ENCODE measurements at places on chromosomes 3 and 15.

- peak; percentile 27 for DNase-seq
These were observed 26.9 kb upstream of the ZBBX start for GRCh38 chr3:167406876-167407492.

- DNase-seq, result no peak
These were observed 93.8 kb upstream of the UBE2E1 start for GRCh38 chr3:23711916-23712494.

GRCh38 chr15:78444255-78444654, 6.2 kb downstream of the IREB2 start:
- DNase-seq, result no peak

GRCh38 chr15:51004103-51004551, 90.6 kb downstream of the TNFAIP8L3 start:
- DNase-seq, result no peak

All from right renal pelvis (tissue), 4 donors.